ENCODE measurements at places on chromosomes 16 and 17.

DNA sequence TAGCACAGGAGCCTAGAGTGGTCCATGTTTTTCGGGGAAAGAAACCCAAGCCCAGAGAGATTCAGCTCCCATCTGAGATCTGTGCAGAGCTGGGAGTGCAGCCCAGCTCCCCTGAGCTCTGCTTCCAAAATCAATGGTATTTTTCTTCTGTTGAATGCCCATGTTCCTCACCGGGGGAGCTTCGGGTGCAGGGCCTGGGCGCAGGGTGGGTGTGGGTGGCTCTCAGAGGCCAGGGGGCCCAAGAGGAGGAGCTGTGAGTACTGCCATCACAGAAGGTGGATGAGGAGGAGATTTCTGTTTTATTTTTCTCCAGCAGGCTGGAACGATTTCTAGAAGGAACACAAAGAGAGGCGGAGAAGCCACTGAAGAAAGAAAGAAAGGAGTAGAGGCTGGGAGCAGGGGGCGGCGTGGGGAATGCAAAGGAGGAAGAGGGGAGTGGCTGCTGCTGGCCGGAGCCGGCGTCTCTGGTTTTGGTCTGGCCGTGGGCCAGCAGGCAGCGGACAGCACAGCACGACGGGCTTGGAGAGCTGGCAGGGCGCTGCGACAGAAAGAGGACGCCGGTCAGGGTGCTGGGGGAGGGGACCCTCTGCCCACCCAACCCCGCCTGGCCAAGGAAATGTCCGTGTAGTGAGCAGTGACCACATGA, 76.2 kb upstream of the KSR1 start:
- DNase-seq, result no peak

DNA sequence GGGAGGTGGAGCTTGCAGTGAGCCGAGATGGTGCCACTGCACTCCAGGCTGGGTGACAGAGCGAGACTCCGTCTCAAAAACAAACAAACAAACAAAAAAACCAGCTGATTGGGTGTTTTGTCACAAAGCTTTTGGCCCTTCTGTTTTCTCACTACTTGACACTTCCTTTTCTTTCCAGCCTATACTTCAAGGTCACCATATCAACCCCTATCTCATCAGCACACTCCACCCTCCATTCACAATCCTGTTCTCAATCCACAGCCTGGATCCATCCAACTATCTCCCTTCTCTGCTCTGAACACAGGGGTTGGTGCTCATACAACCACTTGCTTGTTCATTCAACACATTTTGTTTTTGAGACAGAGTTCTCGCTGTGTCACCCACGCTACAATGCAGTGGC, 6.6 kb upstream of the MED11 start:
- no peak for DNase-seq

- DNase-seq, result no peak
Measured at GRCh38 chr16:31187808-31188189, 7.9 kb downstream of the FUS start.

DNA sequence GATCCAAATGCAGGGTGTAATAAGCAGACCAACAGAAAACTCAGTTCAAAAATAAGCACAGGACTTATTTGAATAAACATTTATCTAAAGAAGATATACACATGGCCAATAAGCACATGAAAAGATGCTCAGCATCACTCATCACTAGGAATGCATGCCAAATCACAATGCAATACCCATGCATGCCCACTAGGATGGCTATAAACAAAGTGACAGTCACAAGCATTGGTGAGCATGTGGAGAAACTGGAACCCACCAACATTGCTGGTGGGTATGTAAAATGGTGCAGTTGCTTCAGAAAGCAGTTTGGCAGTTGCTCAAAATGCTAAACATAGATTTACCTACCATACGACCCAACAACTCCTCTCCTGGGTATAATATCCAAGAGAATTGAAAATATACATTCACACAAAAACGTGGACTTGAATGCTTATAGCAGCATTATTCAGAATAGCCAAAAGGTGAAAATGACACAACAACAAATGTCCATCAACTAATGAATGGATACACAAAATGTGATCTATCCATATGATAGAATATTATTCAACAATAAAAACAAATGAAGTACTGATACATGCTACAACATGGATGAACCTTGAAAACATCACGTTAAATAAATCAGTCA, 20.1 kb downstream of the UBE2O start:
- no peak for DNase-seq
